ENCODE measurements at places on chromosomes 16 and 17.

DNA sequence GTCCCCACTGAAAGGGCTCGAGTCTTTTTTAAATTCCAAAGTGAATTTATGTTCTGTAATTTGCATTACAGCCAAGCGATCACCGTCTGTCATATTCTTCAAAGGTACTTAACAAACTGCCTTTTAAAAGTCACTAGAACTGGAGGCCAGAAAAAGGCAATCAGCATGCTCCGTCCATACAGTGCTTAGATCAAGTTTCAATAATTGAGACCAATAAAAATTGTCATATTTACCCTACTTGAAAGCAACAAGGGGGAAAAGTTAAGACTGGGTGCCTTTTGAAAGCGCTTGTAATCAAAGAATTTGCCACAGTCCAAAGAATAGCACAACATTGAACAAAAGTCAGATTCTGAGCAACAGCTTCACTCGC lies 9.0 kb upstream of the ZFHX3 start:
- no peak for DNase-seq

DNA sequence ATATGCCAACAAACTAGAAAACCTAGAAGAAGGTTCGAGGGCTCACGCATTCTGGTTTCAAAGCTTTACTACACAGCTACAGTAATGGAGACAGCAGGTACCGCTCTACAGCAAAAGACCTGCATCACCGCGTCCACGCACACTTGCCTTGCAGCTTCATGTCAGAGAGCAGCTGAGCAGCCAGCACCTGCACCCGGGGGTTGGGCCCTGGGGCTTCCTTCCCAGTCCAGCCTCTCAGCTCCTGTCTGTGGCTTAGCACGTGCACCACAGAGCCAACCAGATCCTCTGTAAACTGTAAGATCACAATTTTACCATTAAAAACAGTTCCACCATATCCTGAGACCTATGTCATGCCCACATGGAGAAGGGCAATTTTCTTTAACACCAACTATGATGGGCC lies 15.3 kb downstream of the MEAK7 start:
- no peak for DNase-seq

- DNase-seq, result no peak
Observed at GRCh38 chr17:55144518-55144917, 120.2 kb upstream of the HLF start.

GRCh38 chr17:57909551-57909950 lies 45.7 kb downstream of the CUEDC1 start:
- DNase-seq, result no peak

GRCh38 chr17:81537856-81538555 lies 9.8 kb downstream of the FSCN2 start:
- no peak for DNase-seq

Data from activated CD4-positive, alpha-beta T cell treated with anti-CD3 and anti-CD28 coated beads, Interleukin-2, Interleukin-6, amounts not matched to agents 100 ng/mL and 50 ng/mL, durations not matched to agents 16 hours and 8 hours (primary cell).